Omental fat pad (tissue), 4 donors: ENCODE measurements at places on chromosomes 12 and 14. TPM values are rescaled to one million over a fixed set of nuclear protein-coding genes. Genes with fewer than 3 reads are reported as not detected.

Gene GPR68
- total RNA-seq: not detected

Gene CCDC197
- not detected for total RNA-seq

Gene CMA1
- not detected for total RNA-seq

Gene OVCH1
- total RNA-seq: 0.19 TPM

Gene KHNYN
- total RNA-seq: 77.1 TPM

Gene DHRS2
- total RNA-seq: not detected

Gene MOAP1
- total RNA-seq: 29.6 TPM

Gene SLC10A1
- not detected for total RNA-seq

Gene SYT10
- total RNA-seq: not detected

Gene GPD1
- 1,908 TPM for total RNA-seq

Gene STAC3
- total RNA-seq: 2.4 TPM

Gene RAD9B
- 0.60 TPM for total RNA-seq

Gene LRP1-AS
- not detected for total RNA-seq

Gene KCNC2
- not detected for total RNA-seq

Gene AKAP6
- total RNA-seq: 8.7 TPM

Gene DNAH10
- 2.3 TPM for total RNA-seq

Gene ATP6V1D
- 69.5 TPM for total RNA-seq

Gene APOLD1
- 336 TPM for total RNA-seq

Gene C12orf54
- not detected for total RNA-seq
